ENCODE measurements at places on chromosomes 1 and 21.

GRCh38 chr1:227779685-227780084 is 35.8 kb upstream of the PRSS38 start:
- DNase-seq = no peak

GRCh38 chr1:226711976-226712741 is 26.9 kb downstream of the ITPKB start:
- peak; percentile 73 for DNase-seq

GRCh38 chr1:181086091-181086490 is 2.4 kb upstream of the IER5 start:
- no peak for DNase-seq

DNA sequence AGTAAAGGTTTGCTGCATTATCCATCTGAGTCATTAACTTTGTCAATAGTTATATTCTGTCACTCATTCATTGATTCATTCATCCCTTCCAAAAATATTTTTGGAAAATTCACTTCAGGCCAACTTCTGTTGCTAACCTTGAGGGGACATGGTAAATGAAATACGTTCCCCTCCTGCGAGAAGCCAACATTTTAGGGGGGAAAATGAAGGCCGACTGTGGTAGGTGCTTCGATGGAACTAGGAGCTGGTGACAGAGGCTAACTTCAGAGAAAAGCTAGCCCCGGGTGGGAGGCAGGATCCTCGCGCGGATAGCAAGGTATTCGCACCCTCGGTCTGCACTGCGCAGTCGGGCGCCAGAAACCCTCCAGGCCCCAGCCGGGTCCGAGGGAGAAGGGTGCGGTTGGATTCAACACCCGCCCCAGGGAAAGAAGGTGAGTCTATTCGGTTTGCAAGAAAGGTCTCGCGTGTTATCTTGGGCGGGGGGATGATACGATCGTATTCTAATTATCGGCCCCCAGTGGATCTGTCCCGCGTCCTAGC is 646 bp upstream of the RRP15 start:
- DNase-seq = no peak

GRCh38 chr21:43763901-43764523 is 12.1 kb downstream of the CSTB start:
- no peak for DNase-seq

Measured in CD8-positive, alpha-beta T cell (primary cell).